ENCODE measurements at places on chromosomes 12 and 14.
A peak's percentile ranks its signal among the peaks of the same experiment; 100 is the strongest.

DNA sequence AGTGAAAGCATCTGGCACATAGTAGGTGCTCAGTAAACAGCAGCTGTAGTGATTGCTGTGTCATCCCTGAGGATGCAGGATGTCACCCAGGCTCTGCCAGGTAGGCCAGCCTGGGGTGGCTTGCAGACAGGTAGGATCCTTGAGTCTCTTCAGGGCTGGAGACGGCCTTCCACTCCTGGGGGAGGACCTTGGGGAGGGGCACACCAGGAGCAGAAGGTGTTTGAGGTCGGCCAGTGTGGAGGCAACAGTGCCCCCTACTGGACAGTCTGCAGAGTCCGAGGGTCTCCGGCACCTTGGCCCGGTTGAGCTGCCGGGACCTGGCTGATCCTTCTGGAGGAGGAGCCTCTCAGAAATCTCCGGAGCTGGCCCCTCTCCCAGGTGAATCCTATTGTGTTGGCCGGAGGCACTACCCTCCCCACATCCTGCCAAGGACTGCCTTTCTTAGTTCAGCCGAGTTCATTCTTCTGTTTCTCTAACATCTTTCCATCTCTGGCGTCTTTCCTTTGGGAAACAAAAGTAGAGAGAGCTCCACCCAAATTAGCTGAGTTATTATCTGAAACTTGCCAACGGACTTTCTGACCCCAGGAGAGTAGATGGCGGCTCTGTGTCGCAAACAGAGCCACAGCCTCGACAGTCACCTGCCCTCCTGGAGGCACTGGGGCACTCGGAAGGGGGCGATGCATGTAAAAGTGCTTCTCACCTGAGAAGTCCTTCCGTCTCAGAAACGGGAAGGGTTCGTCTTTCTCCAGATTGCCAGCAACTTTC lies 41.8 kb upstream of the CLMN start:
- DNase-seq = peak; percentile 62

DNA sequence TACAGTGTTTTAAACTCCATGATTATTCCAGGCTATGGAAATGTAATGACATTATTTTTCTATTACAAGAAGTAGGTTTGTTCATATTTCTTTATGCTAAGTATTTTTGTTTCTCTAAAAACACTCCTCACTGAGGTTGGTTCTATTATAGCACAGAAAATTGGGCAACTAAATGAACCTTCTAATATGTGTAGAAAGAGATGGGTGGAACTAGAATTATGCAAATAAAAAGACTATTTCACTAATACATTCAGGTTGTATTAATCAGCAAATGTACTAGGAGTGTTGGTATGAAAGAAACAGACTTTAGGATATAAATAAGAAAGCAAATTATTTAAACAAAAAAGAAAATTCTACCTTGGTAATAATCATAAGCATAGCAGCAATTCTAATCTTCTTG lies 4.9 kb downstream of the OR6C2 start:
- DNase-seq = no peak

GRCh38 chr14:65792208-65792905 lies 379.8 kb downstream of the FUT8 start:
- DNase-seq = peak; percentile 7

GRCh38 chr14:62162998-62163589 lies 400.9 kb downstream of the SNAPC1 start:
- peak; percentile 32 for DNase-seq

DNA sequence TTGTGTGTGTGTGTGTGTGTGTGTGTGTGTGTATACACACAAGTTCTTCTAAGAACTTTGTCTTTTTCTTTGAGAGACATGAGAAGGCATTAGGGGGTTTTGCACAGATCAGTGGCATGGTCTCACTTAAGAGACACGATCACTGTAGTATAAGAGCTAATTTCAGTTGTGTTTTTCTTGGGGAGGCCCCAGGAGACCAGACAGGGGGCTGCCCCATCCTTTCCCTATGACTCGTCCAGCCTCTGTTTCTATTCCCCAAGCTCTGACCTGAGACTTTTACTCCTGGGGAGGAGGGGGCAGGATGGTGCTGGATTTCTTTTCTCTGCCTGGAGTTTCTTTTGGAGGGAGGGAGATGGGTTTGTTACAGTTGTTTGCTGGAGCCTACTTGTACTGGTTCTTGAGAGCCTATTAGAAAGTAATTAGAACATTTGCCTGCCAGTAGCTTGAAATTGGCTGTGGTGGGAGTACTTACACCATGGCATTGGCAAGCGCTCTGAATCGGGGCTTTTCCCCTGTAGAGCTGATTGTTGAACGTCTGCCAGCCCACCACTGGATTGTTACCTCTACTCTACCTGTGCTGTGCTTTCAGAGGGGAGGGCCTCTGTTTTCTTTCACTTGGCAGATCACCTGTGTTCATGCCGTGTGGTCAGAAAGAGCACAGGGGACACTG lies 109.5 kb downstream of the TSPAN9 start:
- DNase-seq = no peak

GRCh38 chr12:13094367-13094766 lies 9.1 kb downstream of the GSG1 start:
- DNase-seq = no peak

- DNase-seq = peak; percentile 83
These were observed 790 bp downstream of the DYNC1H1 start for GRCh38 chr14:101965181-101965544.

DNA sequence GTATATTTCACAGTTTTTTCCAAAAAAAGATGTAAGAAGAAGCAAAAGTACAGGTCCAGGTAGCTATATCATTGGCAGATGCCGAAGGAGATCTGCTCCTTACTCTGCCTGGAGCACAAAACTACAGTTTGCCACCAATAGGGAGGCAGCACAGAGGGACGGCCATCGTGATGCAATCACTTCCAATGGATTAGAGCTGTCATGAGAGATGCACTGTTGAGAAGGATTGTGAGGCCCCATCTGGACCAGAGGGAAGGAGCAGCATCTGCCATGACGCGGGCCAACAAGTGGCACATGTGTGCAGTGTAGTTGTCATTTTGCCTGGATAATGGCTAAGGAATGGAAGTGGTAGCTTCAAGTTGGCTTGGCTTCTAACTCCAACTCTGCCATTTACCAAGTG lies 318.8 kb upstream of the FKBP4 start:
- DNase-seq = no peak

DNA sequence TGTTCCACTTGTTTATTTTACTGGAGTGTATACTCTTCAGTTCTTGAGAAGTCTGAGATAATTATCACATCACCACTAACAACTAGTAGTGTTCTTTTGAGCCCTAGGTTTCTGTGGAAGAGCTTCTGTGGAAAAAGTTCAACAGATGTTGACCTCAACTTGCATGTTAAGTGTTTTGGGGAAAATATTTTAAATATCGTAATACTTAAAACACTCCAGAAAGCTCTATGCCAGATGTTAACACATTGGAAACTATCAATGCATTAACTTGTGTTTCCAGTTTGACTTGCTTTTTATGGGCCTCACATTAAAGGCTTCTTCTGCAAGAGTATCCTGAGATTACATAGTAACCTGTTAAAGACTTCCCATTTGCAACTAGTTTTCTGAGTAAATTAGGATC lies 173.1 kb downstream of the DUSP6 start:
- no peak for DNase-seq

DNA sequence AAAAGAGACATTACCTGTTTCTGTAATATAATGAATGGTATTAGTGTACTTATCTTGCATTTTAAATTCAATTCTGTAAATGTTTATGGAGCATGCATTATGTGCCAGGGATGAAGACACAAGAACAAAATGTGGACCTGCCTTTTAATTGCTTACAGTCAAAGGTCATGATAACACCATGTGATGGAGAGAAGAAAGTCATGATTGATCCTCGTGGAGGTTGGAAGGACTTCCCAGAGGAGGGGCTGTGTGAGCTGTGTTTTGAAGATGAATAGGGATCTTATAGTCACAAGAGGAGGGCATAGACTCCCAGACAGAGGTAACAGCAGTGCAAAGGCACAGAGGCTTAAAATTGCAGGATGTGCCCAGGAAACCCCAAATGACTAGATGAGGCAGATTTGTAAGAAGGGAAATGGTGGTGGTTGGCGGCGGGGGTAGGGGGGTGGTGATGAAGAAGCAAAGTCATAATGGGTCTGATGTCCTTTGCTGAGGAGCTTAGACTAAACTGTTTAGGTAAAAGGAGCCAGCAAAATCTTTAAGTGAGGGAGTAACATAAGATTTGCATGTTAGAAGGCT lies 151.5 kb downstream of the PRKCH start:
- DNase-seq = peak; percentile 68

- DNase-seq = peak; percentile 32
These were observed 786.1 kb upstream of the TMEM132C start for GRCh38 chr12:127480775-127481314.

GRCh38 chr14:72652179-72652578 lies 241.7 kb downstream of the DPF3 start:
- DNase-seq = no peak

DNA sequence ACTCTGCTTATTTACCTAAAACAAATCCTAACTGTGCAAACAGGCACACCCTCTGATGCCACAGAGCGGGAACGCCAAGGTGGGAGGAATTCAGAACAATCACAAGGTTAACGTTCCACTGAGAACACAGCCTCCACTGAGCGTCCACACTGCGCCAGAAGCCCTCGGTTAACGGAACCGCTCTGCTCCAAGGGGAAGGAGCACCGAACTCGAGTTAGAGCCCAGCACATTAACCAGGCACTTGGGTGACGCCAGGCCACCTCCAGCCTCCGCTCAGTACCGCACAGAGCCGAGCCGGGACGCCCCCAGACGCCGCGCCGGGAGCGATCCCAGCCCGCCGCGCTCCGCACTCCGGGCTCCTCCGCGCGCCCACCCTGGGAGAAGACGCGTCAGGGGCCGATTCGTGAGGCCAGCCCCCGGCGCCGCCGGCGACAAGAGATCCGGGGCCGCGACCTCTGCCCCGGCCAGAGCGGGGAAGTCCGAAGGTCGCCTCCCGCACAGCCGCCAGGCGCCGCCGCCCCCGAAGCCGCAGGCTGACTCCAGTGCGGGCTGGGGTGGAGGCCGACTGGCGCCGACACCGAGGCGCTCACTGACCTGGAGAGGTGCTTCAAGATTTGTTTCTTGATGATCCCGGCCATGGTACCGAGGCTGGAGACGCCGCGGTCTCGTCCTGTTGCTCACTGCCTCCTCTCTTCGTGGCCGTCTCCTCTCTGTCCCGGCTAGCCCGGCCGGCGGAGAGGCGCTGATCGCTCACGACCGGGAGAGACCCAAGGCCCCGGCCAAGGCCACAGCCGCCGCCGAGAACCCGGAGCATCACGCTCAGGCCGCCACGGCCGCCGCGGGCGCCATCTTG lies 450 bp downstream of the BLTP3B start:
- peak; percentile 78 for DNase-seq

- DNase-seq = no peak
These were observed 107.0 kb downstream of the ATXN7L3B start for GRCh38 chr12:74644681-74645080.

- no peak for DNase-seq
These were observed 16.9 kb downstream of the PPP4R3A start for GRCh38 chr14:91493169-91493568.

DNA sequence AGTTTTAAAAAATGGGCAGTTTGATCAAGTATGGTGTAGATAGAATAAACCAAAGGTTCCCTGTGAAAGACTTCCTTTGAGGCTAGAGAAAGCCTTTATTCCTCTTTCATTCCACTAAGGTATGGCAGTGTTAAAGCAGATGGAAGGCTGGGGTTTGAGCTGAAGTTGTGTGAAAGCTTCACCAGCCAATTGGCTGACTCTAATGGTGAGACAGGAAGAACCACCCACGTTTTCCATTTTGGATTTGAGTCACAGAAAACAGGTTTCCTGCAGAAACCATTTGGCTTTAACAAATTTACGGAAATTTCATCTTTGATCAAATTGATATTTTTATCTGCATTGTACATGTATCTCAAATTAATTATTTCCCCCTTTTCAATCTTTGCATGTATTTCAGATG lies 455.0 kb downstream of the PCNX1 start:
- no peak for DNase-seq

DNA sequence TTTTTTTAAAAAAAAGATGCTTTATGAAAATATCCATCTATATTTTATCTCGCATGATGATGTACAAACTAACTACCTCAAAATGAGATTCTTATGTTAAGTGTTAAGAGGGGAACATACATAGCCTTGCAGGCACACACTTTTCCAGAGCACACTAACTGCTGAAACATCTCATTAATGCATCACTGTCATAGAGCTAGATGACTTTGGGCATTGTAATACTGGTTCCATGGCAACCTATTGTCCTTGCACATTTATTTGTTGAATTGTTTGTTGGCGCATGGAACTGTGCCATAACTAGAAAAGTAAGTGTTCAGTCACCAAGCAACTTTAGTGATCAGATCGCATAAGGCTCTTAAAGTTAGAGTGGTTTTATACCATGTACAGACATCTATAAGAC lies 348.3 kb downstream of the GALC start:
- no peak for DNase-seq

GRCh38 chr12:70444903-70445302 lies 78.8 kb downstream of the KCNMB4 start:
- no peak for DNase-seq

DNA sequence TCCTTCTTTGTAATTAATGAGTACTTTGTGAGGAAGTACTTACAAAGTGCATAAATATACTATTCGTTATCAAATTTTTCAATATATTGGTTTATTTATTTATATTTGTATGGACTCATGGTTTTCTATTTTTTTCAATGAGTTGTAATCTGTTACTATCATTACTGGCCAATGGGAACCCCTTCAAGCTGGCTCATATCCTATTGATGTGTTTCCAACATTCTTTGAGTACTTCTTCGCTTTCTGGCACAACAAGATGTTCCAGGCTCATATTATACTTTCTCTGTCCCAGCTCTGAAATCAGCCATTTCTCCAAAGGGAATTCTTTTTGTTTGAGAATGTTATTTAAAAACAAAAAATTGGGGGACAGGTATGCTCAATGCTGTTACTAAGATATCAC lies 17.5 kb downstream of the YBX3 start:
- DNase-seq = no peak

DNA sequence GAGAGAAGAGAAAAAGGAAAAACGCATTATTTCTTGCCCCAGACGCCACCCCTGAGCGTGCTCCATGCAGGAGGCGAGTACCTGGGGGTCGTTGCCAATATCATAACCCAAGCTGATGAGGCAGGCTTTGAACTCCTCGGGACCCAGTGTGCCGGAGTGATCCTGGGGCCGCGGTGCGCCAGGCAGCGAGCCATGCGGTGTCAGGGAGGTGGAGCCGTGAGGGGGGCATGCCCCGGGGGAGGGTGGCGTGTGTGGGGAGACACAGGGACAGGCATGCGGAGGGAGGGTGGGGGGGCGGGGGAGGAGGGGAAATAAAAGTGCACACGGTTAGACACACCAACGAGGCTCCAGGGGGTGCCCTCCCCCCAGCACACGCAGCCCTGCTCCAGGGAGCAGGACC lies 86.0 kb upstream of the ZFP36L1 start:
- no peak for DNase-seq
